ENCODE measurements at places on chromosomes 2 and 18.

DNA sequence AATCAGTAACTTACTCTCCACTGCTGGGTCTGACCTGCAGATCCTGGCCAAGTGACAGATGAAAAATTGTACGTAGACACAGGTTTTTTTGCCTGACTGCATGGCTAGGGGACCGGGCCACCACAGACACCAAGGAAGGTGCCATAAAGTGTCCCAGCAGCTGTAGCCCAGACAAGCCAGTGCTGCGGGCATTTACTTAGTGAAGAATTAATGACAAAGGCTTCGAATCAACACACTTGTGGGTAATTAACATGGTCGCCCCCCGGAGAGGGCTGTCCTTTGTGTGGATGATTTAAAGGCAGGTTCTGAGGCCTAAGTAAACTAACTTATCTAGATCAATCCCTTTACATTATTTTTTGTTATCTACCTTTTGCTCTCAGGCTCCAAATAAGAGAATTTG, 1709.1 kb upstream of the LRRTM1 start:
- no peak for DNase-seq

- DNase-seq: no peak
Observed at GRCh38 chr2:9015998-9016397, 12.5 kb upstream of the MBOAT2 start.

GRCh38 chr2:70646420-70646818, 92.8 kb upstream of the TGFA start:
- no peak for DNase-seq

DNA sequence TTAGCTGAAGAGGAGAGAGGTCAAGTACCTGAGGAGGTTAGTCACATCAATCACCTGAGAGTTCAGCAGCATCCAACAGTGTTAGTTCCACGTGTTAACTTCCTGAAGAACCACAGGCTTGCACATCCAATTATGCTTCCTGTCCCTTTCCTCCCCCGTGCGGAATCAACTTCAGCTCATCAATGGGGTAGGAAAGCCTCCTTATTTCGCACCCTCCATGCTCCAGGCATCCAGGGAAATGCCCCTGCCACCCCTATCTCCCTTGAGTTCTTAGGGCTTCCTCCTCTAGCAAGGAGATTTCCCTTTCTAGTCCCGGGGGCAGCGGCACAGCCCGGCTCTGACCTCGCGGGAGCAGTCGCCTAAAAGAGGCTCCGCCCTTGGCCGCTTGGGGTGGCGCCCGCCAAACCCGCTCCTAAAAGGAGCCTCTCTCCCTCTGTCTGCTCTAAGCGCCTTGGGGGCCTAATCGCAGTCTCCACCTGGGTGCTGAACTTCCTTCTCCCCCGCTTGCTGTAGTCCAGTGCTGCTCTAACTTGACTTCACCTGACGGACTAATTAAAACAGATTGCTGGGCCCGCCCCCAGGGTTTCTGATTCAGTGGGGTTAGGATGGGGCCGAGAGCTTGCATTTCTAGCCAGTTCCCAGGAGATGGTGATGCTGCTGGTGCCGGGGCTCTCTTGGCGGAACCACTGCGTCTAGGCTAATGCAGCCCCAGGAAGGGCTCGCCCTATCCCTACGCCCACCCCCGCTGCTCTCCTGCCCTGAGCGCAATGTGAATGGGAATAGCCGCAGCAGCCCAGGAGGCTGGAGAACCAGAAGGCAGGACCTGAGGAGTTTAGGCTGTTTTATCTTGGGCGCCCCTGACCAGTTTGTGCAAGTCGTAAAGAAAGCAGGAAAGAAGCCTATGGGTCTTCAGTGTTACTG, 3.4 kb upstream of the TET3 start:
- no peak for DNase-seq
